Activated naive CD8-positive, alpha-beta T cell treated with anti-CD3 and anti-CD28 coated beads, Interleukin-2, amount 10 ng/mL, durations not matched to agents 7 days and 5 days (primary cell): ENCODE measurements at places on chromosomes 4 and X.

- no peak for DNase-seq
Observed at GRCh38 chr4:173525118-173526011, 4.7 kb downstream of the HAND2 start.

DNA sequence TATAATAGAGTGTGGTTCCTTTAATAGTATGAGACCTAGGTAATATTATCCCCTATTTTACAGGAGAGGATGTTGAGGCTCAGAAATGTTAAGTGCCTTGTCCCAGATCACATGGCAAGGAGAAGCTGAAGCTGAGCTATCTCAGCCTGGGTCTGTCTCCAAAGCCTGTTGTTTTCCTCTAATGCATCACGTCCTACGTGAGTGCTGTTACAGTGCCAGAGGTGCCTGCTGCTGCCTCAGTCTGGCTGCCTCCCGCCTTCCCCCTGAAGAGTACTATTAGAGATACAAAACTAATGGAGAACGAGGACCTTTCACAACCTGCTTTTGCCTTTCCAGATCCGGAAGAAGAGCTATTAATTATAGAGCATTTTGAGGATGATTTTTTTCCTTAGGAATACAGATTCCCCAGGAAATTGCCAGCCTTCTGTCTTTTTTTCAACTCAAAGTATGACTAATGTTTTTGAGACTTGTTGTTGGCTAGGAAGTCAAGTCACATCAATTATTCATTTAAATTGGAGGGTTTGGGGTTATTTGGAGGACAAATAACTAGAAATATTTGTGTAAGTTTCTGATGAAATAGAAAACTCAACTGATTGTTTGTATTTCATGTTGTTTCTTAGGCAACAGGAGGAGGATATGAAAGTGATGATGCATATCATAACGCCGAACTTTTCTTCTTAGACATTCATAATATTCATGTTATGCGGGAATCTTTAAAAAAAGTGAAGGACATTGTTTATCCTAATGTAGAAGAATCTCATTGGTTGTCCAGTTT is 43.9 kb upstream of the MTMR1 start:
- DNase-seq = no peak

DNA sequence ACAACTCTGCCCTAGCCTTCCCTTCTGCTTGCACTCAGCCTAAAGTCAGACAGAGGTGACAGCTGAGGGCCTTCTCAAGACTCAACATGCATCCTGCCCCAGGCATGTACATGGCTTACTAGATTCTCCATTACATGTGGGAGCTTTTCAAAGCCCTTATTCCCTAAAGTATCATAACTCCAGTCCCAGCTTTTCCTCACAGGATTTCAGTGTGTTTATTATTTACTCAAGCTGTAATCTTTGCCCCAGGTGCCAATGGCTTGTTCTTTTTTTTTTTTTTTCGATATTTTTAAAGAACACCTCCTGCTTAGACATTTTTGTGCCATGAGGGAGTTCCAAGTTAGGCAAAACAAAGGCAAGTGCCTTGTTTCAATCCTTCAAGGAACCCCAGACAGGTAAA is 154.0 kb upstream of the RADX start:
- DNase-seq = no peak

DNA sequence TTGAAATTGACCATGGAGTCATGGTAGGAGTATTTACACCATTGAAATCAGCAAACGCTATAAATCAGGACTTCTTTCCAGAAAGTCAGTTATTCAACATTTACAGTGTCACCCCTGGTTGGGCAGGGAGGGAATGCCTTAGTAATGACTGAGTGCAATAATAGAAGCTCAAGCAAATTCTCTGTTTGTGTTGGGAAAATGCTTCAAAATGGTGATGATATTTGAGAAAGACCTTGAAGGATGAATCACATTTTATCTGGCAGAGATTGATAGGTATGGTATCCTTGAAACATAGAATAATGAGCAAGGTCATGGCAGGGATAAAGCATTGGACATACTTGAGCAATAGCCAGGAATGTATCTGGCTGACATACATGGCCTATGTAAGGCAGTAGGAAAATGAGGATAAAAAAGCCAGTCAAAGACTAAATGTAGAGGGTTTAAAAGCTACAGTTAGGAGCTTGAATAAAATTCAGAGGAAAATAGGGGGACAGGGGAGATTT is 248.7 kb downstream of the FMR1NB start:
- DNase-seq = no peak

DNA sequence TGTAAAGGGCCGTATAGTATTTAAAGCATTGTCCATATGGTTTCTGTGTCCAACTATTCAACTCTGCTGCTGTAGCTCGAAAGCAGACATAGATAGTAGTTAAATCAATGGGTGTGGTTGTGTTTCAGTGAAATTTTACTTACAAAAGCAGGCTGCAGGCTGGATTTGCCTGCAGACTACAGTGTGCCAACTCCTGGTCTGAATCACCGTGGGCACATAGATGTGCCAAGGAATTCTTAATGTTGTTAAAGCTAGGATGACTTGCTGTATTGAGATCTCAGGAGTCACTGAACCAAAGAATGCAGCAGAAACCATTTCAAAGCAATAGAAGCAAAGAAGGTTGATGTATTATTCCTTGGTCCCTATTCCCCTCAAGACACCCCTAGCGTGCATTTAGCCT is 379.0 kb downstream of the STIM2 start:
- DNase-seq = no peak

DNA sequence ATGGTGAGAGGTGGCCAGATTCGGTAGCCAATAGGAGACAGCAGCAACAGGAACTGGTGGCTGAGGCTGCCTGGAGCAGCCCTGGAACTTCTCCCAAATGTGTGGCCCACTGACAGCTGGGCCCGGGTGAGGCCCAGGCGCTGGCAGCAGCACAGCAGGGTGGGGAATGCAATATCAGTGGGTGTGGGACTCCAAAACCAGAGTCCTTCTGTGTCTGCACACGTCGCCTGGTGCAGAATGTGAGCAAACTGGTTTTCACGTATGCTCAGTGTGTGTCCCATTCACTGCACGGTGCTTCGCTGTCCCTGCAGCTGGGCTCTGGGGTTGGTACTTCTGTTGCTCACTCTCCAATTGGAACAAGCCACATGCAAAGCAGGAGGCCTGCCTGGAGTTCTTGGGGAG is 14.4 kb upstream of the CENPU start:
- DNase-seq = no peak

- DNase-seq = no peak
Observed at GRCh38 chr4:188767496-188767895, 628.3 kb downstream of the TRIML1 start.

DNA sequence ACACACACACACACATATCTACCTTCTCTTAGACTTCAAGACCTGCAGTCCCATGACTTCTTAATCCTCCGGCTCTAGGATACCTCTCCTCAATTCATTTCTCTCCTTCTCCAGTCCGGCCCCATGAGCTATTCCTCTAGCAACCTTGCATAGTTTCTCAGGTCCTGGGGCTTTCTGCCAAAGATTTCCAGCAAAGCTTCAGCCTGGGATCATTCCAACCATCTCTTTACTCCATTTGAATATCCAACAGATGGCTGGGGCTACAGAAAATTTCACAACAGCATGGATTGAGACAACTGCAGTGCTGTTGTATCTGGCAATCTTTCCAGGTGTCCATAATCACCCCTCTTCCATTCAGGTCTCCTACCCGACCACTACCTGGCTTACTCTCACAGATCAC is 184.1 kb downstream of the DCHS2 start:
- DNase-seq = no peak

GRCh38 chr4:158811704-158812103 is 42.9 kb downstream of the FNIP2 start:
- no peak for DNase-seq

DNA sequence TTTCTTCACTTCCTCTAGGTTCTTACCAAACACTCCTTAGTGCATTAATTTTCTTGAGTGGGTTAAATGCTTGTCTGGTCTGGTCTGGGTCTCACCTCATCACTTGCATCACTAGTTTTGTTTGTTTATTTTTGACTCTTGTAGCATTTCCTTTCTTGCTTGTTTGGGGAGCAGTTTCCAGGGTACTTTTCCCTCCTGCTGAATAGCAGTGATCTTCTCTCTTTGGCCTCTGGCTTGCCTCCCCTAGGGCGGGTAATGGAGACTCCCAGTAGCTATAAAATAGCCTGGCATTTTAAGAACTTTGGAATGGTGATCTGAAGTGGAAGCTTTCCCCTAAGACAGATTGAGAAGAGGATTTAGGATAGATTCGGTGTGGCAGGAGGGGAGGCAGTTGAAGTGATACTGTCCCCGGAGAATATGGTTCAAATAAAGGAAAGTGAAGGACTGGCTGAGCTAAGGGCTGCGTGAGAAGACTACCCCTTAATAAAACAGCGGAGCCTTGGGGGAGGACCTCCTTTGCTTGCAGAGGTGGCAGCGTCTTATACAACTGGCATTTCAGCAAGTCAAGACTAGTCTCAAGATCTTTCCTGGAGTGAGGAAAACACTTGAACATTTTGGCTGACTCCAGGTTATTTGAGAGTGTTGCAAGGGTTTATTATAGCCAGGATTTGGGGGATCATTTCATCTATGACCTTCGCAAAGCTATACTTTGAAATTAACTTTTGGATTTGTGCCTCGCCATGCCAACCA is 190.6 kb downstream of the FRAS1 start:
- no peak for DNase-seq

DNA sequence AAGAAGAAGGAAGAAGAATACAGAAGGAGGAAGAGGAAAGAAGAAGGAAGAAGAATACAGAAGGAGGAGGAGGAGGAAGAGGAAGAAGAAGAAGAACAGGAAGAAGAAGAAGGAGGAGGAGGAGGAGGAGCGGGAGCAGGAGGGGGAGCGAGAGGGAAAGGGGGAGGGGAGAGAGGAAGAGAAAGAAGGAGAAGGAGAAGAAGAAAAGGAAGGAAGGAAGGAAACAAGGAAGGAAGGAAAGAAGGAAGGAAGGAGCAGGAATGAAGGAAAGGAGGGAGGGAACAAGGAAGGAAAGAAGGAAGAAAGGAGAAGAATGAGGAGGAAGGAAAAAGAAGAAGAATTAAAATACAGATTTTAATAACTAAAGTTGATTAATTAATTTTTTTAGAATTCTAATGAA is 82.5 kb upstream of the PTPN13 start:
- DNase-seq = no peak

GRCh38 chr4:7632341-7632740 is 197.6 kb upstream of the PSAPL1 start:
- no peak for DNase-seq

- no peak for DNase-seq
Observed at GRCh38 chr4:156298230-156298629, 344.6 kb upstream of the CTSO start.

DNA sequence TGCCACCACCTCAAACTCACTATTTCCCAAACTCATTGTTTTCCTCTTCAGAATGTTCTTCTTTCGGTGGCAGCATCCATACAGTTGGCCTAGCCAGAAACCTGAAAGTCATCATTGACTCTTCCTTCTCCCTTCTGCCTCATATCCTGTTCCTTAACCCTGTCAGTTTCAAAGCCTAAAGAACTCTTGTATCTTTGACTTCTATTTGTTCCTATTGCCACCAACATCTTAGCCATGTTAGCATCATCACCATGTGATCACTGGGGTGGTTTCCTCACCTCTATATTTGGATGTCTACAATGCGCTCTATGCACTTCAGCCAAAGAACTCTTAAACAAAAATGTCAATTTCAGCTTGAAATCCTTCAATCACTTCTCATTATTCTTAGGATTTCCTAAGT is 29.0 kb downstream of the DDX60L start:
- DNase-seq = no peak

GRCh38 chr4:158885564-158885963 is 116.7 kb downstream of the FNIP2 start:
- no peak for DNase-seq

- no peak for DNase-seq
Observed at GRCh38 chr4:15040916-15041463, 38.7 kb downstream of the CPEB2 start.

DNA sequence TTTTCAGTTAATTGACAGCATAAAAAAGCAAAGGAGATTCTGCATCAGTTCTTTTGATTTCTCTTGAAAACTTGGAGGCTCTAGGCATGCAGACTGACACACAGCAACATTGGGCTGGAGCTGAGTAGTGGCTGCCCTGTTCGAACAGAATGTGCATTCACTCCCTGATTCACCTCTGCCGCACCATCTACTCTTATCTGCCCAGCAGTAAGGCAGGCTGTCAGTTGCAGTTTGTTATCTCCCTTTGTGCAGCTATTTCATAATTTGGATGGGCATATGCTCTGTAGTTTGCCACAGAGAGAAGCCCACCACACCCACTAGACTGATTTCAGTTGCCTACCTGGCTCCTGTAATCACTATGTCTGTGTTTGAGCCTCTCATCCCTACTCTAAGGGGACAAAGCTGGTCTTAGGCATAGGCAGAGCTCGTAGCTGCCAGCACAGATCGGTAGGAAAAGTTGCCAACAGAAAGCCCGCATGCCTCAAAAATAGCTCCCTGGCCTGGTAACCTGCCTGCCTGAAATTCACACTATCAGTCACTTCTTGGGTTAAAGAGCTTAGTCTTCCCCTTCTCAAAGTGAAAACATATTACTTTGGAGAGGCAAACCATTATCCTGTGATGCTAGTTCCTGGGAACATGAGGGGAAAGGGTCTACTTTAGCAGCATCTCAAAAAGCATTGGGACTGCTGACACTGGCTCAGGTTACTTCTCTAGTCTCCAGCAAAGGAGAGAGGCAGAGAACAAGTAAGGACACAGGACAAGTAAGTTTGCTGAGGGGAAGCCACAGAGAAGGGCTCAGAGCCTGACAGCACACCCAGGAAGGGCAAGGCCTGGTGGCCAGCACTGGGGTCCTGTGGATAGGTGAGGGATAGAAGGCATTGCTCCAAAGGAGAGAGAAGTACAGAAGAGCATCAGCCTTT is 75.9 kb upstream of the TMEM164 start:
- DNase-seq = no peak

GRCh38 chr4:89752932-89753598 is 83.9 kb downstream of the SNCA start:
- no peak for DNase-seq

- DNase-seq = no peak
Observed at GRCh38 chr4:105917171-105917685, 22.0 kb downstream of the NPNT start.

GRCh38 chr4:76515975-76516843 is 81.2 kb downstream of the SHROOM3 start:
- no peak for DNase-seq
